ENCODE measurements at places on chromosomes 7 and 10.

- DNase-seq: no peak
Observed at GRCh38 chr7:66751945-66752344, 11.4 kb downstream of the RABGEF1 start.

GRCh38 chr7:32892521-32893206 lies 1.1 kb upstream of the KBTBD2 start:
- peak; percentile 48 for DNase-seq

- no peak for DNase-seq
Observed at GRCh38 chr7:34758111-34758601, 100.1 kb downstream of the NPSR1 start.

DNA sequence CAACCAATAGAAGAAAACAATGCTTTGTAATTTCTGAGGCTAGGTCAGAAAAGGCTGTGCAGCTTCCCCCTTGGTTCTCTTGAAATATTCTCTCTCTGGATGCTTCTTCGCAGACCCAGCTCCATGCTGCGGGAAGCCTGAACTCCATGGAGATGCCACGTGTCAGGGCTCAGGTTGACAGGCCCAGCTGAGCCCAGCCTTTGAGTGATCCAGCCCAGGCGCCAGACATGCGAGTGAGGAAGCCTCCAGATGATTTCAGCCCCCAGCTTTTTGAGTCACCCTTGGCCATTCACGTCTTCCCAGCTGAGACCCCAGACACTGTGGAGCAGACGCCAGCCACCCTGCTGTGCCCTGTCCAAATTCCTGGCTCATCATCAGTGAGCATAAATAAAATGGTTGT lies 378.4 kb upstream of the NRP1 start:
- DNase-seq: no peak

DNA sequence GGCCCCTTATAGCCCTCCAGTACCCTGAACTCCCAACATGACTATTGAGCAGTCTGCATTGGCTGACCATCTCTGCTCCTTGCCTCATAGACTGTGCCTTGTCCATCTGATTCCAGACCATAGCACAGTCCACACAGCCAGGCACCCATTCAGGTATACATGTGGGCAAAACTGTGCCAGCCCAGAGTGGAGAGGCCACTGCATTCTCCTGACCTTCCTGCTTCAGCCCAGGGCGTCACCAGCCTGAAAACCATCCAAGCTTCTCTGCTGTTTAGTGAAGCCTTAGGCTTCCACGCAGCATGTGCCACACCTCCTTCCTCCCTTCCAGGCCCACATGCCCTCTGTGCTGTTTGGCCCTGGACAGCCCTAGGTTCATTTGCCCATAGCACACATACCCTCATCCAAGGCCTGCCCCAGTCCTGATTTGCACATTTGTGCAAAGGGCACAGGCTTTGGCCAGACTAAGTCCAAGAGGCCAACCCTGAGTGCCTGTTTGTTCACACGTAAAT lies 10.5 kb downstream of the DDX56 start:
- DNase-seq: no peak

DNA sequence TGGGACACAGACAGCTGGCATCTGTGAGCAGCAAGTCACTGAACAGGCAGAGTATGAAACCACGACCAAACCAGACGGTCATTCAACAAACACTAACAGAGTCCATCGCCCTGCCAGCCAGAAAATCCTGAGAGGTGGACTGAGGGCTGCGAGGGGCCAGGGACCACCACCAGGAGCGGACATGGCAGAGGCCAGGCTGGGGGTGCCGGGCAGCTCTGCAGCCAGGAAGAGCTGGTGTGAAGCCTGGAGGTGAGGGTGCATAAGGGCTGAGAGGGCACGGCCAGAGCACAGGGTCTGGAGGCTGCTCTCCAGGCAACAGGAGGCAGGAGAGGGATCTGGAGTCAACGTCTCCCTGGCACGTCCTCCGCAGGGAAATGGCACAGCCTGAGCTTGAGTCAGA lies 15.5 kb downstream of the MAD1L1 start:
- no peak for DNase-seq

Data from CD4-positive, alpha-beta T cell treated with Interleukin-15 for 1 hour (primary cell).